ENCODE measurements at places on chromosomes 12 and 14.

DNA sequence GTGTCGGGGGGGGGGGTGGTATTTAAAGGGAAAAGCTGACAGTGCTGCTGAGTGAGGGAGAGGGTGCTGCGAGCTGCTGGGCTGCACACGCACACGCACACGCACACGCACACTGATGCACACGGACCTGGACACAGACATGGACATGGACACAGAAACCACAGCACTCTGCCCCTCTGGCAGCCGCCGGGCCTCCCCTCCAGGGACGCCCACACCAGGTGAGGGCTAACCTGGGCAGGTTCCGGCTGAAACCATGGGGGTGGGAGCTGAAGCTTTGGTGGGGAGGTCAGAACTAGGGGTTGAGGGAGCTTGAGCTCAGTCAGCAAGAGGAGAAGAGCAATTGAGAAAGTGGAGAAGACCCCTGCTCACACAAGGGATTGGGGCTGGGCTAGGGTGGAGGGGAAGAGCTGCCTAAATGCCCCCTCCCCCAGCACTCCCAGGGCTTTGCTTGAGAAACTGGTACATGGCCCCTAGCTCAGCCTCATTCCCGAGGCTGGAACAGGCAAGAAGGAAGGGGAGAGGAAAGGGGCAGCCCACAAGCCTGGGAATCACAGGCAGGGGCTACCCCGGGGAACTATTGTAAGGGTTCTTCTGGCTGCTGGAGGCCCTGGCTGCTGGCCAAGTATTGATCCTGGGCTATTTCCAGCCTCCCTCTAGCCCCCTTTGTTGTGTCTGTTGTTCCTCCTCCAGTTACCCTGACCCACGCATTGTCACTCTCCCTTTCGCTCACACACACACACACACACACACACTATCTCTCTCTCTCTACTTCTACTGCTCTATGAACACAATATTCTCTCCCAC lies at the start of gene REM2:
Gene REM2 (plus strand): TSS at position 50 of the 804 bp plus-strand sequence. CDS start 66 bp downstream, at position 116.
- DNase-seq: no peak

GRCh38 chr14:63727736-63728728 lies at the start of gene SGPP1:
SGPP1 (minus strand) TSS chr14:63728065; CDS start chr14:63727944, 121 bp downstream.
- DNase-seq: peak; percentile 45

DNA sequence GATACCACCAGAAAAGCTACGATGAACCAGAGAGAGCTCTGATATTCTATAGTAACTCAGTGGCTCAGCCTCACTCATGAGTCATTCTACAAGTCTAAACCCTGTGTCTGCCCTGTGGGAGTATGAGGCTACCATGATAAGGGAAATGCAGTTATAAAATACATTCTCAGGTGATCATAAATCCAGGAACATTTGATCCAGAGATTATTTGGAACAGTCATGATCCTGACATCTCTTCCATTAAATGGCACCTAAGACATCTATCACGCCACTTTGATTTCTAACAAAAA lies 202.6 kb upstream of the RASSF8 start:
- DNase-seq: no peak

DNA sequence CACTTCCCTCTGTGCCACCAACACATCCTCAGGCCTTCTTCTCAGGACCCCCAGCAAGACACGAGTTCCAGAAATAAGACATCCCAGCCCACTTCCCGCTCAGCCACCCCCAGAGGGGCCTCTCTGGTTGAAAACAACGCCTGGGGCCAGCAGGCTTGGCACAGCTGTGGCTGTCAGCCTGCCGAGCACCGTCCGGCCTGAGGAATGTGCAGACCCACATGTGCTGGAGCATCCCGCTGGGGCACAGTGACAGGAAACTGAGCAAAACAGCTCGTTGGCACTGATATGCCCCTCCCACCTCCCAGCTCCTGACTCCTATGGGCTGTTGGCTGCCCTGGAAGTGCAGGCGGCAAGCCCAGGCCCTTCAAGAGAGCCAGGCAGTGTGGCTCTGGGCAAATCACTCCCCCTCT lies 1.4 kb downstream of the SYNE3 start:
- peak; percentile 59 for DNase-seq

- no peak for DNase-seq
Observed at GRCh38 chr12:120763250-120763649, 37.6 kb downstream of the ACADS start.

DNA sequence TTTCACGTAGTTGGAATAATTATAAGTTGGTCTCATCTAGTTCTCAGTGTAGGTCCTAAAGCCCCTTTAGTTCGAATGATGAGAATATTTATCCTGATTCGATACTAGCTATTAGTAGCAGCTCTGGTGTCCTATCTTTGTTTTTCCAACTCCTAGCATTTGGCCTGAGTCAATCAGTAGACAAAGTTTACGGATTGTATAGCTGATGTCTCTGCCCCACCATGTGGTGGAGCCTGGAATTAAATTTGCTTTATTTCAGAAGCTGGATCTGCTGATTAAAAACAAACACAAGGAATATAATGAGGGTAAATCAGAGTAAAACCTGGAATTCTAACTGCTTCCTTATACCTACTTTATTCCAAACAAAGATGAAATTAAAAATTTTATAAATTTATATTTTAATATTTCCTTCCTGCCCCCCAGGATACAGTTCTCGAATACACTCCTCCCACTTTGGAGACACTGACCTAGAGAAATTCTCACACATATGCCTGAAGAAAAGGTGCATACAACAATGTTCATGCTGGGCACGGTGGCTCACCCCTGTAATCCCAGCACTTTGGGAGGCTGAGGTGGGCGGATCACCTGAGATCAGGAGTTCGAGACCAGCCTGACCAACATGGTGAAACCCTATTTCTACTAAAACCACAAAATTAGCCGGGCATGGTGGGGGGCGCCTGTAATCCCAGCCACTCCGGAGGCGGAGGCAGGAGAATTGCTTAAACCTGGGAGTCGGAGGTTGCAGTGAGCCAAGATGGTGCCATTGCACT lies 7.6 kb upstream of the BRMS1L start:
- no peak for DNase-seq

DNA sequence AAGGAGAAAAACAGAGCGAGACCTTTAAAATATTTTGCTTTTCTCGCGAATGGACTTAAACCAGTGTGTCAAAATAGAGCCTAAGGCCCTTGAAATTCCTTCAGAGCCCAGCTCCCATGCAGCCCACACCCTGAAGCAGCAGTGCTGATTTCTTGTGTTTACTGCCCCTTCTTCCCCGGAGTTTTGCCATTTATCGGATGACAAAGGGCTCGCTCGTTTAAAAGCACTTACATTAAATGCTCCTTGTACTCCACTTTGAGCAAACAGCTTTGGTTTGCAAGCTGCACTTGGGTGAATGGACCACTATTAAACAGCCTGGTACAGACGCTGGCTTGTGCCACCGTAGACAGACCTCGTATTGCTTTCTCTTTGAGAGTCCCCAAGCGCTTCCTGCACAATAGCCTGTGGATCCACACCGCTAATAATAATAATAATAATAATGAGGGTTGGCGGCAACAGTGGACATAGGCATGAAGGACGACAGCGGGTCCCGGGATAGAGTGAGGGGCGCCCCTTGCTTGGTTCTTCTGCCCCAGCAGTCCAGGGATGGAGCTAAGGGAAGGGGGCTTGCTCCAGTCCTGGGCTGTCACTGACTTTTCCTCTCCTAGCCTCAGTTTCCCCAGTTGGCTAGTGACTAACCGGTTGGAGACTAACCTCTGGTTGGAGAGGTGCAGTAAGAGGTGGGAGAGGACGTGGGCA lies 6.6 kb downstream of the DLK1 start:
- DNase-seq: peak; percentile 12

DNA sequence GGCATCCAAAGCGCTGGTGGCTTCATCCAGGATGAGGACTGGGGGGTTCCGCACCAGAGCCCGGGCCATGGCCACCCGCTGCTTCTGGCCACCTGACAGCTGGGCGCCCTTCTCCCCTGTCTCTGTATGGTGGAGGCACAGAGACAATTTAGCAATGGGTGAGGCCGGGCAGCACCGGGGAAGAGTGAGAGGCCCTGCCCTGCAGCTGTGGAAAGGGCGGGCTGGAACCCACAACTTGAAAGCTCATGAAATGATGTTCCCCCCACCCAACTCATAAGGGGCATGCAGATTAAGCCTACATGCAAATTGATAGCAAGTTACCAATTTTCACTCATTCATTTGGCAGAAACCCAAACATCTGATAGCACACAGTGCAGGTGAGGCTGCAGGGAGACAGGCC lies 34.1 kb downstream of the ABCB9 start:
- DNase-seq: no peak
